ENCODE measurements at places on chromosomes 11 and 22.

DNA sequence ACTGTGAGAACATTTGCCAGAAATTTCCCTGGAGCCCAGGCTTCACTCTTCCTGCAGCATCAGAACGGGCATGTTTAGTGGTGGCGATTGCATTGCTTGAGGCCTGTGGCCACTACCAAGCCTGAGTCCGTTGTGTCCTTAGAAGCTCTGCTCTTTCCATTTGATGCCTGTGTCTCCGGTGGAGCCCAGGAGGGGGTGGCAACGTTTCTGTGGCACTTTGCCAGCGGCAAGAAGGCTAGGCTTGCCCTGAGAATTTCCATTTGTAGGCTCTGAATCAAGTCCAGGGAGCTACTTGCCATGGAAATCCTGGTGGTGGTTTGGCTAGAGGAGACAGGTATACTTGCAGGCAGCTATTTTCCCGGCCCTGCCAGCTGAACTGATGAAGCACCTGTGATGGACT, 47.1 kb downstream of the ADAMTS8 start:
- DNase-seq, result no peak

DNA sequence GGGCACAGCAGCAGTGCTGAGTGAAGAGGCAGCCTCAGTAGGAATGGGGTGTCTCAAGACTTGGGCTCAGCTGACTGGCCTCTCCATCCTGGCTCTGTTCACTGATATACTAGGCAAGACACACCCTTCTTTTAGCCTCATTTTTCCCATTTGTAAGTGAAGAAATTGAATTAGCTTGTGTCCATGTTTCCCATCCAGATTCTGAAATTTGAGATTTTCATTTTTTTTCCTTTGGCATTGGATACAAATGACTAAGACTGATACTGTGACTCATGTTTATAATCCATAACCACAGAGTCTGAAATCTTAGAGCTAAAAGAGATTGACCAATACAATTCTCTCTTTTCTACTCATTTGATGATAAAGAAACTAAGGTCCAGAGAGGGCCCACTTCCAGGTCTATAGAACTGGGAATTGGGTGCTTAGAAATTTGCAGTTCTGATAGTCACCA, 110.9 kb downstream of the KCNC1 start:
- DNase-seq, result no peak

DNA sequence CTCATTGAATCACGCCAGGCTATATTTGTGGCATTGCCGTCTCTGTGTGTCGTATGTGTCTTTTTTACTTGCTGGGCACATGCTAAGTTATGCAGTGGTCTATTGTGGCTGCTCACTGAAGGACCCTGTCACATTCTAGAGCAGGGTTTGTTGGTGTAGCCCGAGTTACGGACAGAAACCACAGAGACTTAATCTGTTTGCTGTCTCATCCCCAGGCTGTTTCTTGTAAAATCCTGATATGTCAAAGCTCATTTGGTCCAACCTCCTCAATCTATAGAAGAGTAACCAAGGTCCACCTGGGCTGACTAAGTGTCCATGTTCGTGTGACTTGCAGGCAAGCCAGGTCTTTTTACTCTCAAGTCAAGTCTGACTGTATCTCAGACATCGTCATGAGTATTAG, 5.0 kb downstream of the DPF2 start:
- DNase-seq, result no peak

GRCh38 chr11:56841210-56841810, 92.8 kb upstream of the OR9G4 start:
- no peak for DNase-seq

DNA sequence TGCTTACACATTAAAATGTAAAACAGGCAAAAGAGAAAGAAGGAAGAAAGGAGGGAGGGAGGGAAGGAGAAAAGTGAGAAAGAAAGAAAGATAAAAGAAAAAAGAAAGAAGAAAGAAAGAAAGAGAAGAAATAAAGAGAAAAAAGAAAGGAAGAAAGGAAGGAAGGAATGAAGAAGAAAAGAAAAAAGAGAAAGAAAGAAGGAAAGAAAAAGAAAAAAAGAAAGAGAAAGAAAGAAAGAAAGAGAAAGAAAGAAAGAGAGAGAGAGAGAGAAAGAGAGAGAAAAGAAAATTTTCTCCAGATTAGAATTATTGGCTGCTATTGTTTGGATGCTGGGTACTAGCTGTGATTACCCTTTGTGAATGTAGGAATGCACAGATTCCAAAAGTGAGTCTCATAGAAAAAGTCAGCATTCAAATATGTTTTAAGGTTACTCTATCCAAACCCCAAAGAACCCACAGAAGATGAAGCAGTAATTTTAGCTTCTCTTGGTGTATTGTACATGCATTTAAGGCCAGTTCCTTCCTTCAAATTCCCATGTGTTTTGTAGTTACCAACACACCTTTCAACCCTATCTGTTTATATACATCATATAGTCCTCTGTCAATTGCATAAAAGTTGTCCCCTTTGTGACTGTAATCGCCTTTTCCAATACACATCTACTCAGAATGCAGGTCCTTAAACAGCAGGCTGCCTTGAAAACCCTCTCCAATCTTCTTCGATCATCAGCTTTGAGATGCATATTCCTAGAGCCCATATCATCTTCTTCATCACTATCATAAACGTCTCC, 789 bp upstream of the FAM111A start:
- DNase-seq, result no peak

GRCh38 chr11:74731301-74732094, at the start of gene CHRDL2:
CHRDL2 (minus strand) TSS chr11:74731426; CDS start chr11:74730888, 538 bp downstream.
- no peak for DNase-seq

- no peak for DNase-seq
These were observed 32.7 kb downstream of the ARHGAP42 start for GRCh38 chr11:100719809-100720221.

DNA sequence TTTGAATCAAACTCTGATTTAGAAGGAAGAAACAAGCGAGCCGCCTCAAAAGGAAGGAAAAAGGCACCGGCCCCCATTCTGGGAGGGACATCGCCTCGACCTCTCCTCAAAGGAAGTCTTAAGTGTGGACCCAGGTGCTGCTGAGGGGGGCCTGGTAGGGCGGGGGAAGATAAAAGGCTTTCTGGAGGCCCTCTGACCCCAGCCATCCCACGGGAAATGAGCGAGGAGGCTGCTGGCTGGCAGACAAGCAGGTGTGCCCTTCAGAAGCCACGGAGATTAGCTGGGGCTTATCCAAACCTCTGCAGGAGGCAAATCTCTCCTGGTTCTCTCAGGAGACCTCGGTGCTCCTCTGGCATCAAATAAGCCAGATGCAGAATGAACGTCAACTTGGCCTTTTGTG, 171.4 kb upstream of the BLID start:
- DNase-seq, result no peak

DNA sequence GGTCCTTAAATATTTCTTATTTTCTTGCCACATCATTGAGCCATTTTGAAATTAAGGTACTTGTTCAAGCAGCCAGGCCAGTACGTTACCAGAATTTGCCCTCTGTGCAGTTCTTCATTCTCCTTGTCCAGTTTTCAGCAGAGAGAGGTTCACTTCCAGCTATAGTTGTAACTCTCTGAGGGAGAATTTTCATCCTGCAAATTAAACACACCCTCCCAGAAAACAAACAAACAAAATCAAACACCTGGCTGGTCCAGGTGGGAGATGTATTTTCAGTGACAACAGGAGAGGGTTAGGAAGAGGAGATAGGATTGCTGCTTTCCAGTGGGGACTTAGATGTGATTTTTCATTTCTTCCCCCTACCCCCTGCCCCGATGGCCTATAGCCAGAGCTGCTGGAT, 45.0 kb downstream of the LHFPL7 start:
- no peak for DNase-seq

GRCh38 chr11:63512816-63513215, 6.9 kb downstream of the LGALS12 start:
- no peak for DNase-seq

DNA sequence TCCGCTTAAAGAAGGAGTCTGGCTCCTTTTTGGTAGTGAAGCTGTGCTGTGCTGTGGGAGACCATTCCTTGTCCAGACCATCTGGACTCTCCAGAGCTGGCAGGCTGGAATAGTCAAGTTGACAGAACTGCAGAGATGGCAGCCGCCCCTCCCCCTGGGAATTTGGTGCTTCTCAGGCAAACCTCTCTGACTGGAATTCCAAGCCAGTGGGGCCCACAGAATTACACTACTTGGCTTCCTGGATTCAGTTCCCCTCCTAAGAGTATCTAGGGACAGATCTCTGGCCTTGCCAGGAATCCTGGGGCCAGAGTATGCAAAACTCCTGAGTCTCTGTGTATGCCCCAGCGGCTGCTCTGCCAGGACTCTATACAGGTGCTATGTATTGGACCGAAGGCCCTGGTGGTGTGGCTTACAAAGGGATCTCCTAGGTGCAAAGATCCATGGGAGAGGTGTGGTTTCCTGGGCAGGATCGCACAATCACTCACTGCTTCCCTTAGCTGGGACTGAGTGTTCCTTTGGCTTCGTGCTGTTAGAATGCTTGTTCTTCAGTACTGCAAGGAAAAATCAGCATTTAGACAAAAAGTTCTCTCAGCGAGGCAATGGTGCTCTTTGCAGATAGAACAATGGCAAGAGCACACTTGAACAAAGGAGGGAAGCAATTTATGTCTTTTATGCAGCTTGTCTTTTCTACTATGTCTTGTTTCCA, 86.8 kb downstream of the PRMT3 start:
- DNase-seq, result no peak

DNA sequence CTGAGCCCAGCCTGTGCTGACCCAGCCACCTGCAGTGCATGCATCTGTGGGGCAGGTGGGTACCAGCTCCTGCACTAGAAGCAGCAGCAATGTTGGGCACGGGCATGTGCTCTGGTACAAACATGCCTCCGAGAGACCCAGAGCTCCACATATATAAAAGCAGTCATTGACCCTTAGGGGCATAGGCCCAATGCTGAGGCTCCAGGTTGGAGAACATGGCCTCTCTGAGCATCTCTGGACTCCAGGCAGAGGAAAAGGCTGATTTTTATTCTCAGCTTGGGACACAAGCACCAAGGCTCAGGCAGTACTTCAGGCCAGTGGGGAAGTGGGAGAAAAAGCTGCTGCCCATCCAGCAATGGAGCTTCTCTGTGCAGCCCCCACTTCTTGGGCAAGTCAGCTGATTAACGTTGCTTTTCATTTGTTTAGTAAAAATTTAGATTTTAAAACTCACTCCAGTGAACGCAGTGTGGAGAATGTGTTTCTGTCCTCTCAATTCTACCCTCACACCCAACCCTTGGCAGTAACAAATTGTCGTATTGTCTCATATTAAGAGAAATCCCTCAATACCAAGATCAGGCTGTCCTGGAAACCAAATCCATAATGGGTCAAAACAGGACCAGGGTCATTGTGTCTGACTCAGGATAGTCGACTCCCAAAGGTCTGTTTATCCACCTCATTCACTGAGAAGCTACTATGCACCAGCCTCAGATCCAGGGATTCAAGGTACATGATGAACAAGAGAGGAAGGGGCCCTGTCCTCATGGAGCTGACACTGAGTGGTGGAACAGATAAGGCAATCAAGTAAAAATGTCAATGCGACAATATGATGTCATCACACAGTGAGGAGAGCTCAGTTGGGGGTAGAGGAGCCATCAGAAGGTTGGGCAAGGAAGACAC, 50.6 kb upstream of the TOP3B start:
- no peak for DNase-seq

DNA sequence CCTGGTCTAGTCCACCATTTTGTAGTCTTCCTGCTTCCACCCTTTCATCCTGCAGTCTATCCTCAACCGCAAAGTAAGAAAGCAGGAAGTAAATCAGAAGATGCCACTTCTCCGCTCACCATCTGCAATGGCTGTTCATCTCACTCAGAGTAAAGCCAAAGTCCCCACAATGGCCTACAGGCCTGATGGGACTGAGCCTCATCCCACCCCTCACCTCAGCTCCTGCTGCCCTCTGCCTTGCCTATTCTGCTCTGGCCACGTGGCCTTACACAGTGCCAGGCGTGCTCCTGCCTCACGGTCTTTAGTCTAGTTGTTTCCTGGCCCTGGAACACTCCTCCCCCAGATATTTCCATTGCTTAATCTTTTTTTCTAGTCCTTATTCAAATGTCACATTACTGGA, 95.5 kb downstream of the USP35 start:
- no peak for DNase-seq

DNA sequence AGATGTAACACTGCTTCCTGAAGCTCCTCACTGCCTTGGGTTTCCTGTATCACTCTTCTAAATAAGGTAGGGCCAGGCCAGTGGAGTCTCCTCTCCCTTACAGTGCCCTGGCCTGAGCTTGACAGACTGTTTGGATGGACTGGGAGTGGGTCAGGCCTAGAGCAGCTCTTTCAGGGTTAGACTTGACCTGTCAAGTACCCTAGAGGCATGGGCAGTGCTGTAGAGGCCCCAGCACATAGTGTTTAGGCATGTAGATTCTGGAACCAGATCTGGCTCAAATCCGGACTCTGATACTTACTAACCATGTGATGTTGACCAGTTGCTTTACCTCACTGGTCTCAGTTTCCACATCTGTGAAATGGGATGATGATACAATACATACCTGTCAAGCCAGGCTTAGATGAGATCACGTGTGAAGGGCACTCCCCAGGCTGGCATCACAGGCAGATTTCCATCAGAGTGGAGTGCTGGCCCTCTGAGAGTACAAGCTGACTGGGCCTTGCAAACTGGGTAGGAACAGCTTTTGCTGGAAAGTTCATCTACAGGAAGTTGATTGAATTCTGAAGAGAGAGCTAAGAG, 1.4 kb upstream of the MICAL2 start:
- DNase-seq, result no peak

DNA sequence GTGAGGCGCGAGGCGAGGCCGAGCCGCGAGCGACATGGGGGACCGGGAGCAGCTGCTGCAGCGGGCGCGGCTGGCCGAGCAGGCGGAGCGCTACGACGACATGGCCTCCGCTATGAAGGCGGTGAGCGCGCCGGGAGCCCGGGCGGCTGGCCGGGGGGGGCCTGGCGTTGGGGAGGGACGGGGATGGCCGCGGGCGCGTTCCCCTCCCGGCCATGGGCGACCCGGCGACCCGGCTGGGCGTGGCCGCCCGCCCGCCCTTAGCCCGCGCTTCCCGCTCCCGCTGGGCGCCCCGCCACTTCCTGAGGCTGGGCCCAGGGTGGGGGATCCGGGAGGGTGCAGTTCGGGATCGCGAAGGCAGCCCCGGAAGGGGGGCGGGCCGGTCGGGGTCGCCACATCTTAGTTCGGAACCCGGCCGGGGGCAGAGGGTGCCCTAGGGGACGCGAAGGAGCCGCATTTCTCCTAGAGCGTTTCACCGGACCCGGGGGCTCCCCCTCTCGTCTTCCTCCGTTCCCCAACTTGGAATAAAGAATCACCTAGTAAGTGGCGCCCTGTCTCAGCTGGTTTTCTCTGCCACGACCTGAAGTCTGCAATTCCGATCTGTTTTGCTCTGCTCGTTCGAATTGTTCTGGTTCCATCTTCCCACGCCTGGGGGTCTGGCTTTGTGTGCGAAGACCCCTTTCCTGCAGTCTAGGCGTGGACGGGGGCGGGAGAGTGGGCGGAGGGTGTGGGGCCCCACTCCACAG, 536 bp downstream of the YWHAH start:
- peak; percentile 25 for DNase-seq

GRCh38 chr11:94581926-94582325, 14.8 kb downstream of the PIWIL4 start:
- no peak for DNase-seq

- no peak for DNase-seq
These were observed 1.4 kb upstream of the OR52M1 start for GRCh38 chr11:4543561-4543960.

- no peak for DNase-seq
These were observed 98.2 kb upstream of the CHORDC1 start for GRCh38 chr11:90321018-90321417.

- DNase-seq, result no peak
These were observed 35.5 kb downstream of the SYT7 start for GRCh38 chr11:61545341-61545740.

Data from activated T-helper 1 cell treated with Interleukin-2 at 50 U/mL for 16 hours (primary cell).